Transverse colon (tissue), 4 donors: ENCODE measurements at places on chromosomes 3 and 15.

DNA sequence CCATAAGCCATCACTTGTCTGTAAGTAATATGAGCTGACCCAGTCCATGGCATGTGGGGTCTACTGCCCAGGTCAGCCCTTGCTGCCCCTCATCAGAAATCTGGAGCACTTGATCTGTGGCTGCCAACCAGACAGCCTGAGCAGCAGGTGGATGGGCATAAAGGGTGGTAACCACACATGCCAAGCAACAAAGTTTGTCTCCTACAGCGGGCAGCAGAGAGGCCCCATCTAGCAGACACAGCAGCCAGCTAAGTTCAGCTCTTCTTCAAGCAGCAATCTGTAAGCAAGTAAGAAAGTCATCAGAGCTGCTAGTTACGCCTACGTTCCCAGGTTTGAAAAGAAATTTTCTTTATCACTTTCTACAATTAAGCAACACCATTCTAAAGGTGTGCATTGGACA, 27.9 kb downstream of the CHCHD4 start:
- no peak for DNase-seq

- no peak for DNase-seq
These were observed 42.6 kb downstream of the CD200R1L start for GRCh38 chr3:112804021-112804420.

DNA sequence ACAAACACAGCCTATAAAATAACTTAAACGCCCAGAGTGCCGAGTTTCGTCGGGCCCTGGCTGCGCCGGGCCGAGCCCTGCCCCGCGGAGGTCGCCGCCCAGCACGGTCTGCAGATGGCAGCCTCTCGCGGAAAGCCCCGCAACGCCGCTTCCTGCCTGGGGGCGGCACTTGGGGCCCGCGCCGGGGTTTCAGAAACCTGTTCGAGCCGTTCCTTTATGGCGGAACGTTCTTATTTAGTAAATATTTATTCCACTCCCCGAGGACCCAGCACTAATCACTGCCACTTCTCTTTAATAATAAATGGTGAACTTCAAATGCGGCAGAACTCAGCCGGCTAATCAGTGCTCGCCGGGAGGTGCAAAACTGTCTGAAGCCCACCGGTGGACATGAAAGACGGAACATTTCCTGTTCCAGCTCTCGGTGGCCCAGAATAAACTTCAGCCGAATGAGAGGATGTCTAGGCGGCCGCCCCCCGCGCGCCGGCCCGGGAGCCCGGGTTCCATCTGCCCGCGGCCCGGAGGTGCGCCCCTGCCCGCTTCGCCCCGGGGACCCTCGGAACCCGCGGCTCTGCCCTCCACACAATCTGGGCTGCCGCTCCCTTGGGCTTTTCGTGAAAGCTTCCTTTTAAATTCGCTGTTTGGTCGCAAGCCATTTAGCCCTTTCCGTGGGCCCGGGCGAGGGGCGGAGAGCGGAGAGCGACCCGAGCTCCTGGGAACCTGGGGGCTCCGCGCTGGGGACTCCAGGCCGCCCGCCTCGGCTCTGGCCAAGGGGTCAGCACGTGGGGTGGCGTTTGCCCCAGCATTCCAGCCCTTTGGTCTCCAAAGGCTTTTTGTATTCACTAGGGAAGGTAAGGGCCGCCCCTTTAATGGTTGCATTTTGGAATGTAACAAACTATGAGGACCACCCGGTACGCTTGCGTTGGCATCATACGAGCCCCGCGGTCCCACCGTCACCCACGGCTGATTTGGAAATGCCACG, 110.8 kb upstream of the ATP11B start:
- peak; percentile 77 for DNase-seq

DNA sequence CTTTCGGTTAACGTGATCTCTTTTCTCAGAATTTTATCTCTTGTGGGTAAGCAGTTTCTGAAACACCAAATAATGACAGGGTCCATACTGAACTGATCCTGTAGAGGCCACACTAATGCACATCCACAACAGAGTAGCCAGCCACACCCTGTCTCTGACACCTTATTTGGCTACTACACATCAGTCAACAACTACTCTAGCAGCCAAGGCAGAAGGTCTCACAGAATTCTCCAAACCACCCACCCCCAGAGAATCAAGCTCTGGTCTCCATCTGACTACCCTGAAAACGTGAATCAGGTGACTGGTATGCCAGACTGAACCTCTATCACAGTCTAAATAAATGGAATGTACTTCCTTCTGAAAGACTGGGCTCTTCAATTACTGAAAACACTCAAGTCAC, 38.0 kb downstream of the EDC3 start:
- no peak for DNase-seq

DNA sequence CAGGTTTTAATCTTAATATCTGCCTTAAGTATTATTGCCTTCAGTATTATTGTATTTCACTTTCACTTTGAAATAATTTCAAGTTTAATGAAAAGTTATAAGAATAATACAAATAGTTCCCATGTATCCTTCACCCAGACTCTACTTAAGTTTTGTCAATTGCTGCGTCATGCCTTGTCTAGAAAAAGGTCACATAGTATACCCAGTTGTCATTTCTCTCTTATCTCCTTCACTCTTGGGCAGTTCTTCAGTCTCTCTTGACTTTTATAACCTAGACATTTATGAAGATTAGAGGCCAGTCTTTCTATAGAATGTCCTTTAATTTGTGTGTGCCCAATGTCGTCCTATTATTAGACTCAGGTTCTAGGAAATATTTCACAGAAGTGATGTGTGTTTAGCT, 367.7 kb downstream of the LSAMP start:
- no peak for DNase-seq

DNA sequence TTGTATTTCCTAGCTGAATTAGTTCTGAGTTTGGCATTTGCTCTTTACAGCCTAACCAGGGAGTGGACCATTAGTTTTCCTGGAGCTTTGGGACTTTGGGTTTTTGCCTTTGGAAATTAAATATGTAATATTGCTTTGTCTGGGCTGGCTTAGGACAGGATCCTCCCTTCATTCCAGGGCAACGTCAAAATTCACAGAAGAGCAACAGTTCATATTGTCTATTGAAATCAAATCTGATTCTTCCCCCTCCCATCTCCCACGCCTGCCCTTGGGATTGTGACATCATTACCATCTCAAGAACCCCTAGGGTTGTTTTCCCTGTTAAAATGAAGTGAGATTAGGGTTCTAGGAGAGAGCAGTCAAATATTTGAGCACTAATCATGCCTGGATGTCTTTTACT, 194.1 kb downstream of the ROBO2 start:
- DNase-seq: no peak

DNA sequence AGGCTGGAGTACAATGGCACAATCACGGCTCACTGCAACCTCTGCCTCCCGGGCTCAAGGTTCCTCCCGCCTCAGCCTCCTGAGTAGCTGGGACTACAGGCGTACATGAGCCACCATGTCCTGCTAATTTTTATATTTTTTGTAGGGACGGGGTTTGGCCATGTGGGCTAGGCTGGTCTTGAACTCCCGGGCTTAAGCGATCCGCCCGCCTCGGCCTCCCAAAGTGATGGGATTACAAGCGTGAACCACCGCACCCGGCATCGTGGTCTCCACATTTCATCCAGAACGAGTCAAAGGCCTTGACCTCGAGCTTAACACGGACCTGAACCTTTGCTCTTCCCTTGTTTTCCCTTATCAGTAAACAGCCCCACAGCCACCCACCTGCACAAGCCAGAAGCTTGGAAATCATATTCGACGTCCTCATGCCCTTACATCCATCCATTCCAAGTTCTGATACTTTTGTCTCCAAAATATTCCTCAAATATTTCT, 1.4 kb upstream of the PTPN23 start:
- peak; percentile 22 for DNase-seq

GRCh38 chr3:140917772-140918171, 23.9 kb upstream of the SLC25A36 start:
- DNase-seq: no peak

- peak; percentile 19 for DNase-seq
These were observed 113.9 kb downstream of the POLQ start for GRCh38 chr3:121431726-121432517.

GRCh38 chr15:65101411-65101890, 13.5 kb downstream of the UBAP1L start:
- DNase-seq: peak; percentile 83

DNA sequence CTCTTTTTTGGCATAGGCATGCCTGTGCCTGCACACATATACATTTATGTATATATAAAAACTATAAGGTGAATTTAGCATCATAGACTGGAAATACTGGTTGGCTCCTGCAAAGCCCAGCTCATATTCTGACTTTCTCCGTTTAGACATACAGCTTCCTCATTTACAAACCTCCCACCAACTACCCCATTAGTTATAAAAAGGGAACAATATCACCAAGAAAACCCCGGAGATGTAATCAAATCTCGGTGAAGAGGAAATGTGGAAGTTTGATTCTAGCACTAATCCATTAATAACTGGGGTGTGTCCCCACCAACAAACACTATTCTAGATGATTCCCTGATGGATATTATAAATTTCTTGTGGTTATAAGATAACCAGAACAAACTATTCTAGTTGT, 517.7 kb upstream of the TBL1XR1 start:
- no peak for DNase-seq

DNA sequence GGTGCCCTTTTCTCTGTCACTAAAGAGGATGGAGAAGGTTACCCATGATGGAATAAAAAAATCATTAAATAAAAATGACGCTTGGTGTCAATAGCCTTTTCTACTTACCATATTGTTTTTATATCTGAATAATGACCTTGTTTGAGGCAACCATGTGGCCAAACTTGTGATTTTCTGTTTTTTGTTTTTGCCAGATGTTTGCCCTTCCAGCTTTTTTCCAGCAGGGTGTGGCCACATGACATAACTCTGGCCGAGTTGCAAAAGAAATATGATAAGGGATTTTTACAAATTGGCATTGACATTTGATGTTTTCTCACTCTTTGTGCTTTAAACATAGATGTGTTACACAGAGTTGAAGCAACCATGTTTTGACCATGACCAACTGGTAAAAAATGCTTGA, 39.7 kb upstream of the EPHA3 start:
- DNase-seq: no peak

GRCh38 chr15:77775373-77775772, 142.7 kb upstream of the LINGO1 start:
- no peak for DNase-seq

GRCh38 chr3:5035692-5036391, 56.6 kb downstream of the BHLHE40 start:
- DNase-seq: no peak

DNA sequence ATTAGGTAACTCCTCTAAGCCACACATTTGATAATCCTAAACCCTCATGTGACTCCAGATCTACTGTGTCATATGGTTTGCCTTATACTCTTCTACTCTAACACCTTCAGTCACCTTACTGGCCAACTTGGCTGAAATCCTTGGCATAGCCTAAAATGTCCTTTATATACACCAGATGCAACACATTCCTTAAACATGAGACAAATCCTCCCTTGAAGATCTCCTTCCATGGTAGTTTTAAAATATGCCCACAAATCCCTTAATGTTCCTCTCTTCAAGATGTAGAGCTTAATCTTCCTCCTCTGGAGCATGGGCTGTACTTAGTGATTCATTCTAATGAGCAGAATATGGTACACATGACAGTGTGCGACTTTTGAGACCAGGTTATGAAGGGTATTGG, 238.9 kb downstream of the SUCLG2 start:
- DNase-seq: no peak

DNA sequence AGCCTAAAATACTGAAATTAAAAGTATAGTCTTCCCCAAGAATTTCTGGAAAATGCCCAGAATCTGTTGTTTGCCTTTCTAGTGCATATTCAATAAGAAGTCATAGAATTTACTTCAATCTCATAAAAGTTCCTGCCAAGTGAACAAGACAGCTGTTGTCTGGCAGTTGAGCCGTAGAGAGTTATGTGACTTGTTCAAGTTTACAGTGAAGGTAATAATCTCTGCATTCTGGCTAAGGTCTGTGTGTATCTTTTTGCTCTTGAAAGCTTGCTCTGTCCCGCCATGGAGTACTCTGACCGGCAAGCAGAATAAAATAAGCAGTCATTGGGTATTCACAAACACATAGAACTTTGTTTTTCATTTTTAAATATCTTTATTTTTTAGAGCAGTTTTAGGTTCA, 77.8 kb downstream of the GHSR start:
- DNase-seq: peak; percentile 11

DNA sequence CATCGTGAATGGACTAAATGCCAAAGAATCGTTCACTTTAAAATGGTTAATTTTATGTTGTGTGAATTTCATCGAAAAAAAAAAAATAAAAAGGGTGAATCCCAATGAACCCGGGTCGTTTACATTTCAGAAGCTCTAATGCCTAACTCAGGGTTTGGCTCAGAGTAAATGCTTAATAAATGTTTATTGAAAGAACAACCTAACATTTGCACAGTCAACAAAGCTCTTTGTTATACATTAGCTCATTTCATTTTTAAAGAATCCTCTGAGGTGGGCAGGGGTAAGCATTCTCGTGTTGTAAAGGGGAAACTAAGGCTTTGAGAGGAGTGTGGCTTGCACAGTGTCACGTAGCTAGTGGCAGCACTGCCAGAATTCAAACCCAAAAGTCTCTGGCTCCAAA, 109.5 kb downstream of the RPLP1 start:
- no peak for DNase-seq

DNA sequence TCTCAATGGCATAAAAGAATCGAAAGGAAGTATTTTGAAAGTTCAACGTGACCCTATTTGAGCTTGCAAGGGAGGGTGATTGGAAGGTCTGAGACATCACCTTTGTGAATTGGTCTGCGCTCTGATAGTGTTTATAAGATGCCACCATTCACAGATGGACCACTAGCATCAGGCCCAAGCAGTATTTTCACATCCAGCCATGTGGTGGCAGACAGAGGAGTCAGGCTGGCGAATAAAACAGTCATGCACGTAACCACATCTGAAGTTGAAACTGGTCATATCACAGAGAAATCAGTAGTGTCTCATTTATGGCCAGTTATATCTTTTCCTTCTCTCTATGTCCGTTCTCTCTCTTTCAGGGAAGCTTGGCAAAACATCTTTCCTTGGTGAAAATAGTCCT, 170.1 kb upstream of the ONECUT1 start:
- DNase-seq: no peak

DNA sequence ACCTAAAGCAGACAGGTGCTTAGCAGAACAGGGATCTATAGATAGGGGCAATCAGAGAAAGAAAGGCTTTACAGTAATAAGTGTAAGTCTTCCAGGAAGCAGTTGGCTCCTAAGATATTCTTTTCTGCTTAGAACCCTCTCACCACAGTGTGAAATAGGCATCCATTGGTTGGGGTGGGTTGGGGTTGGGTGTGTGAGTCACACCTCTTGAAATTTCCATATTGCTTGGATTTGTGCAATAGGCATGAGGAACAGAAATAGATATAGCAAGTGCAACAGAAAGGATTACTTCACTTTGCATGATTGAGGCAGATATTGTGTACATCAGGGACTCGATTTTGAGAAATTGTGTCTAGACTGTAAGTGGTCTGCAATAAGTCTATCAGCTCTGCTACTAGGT, 200.1 kb upstream of the GAP43 start:
- DNase-seq: no peak

GRCh38 chr3:172009803-172010202, 29.6 kb upstream of the FNDC3B start:
- no peak for DNase-seq

GRCh38 chr15:69737916-69738315, 285.3 kb downstream of the RPLP1 start:
- DNase-seq: no peak
